ENCODE measurements at places on chromosomes 16 and 17. TPM values are rescaled to one million over a fixed set of nuclear protein-coding genes. Genes with fewer than 3 reads are reported as not detected.
A peak's percentile ranks its signal among the peaks of the same experiment; 100 is the strongest.

DNA sequence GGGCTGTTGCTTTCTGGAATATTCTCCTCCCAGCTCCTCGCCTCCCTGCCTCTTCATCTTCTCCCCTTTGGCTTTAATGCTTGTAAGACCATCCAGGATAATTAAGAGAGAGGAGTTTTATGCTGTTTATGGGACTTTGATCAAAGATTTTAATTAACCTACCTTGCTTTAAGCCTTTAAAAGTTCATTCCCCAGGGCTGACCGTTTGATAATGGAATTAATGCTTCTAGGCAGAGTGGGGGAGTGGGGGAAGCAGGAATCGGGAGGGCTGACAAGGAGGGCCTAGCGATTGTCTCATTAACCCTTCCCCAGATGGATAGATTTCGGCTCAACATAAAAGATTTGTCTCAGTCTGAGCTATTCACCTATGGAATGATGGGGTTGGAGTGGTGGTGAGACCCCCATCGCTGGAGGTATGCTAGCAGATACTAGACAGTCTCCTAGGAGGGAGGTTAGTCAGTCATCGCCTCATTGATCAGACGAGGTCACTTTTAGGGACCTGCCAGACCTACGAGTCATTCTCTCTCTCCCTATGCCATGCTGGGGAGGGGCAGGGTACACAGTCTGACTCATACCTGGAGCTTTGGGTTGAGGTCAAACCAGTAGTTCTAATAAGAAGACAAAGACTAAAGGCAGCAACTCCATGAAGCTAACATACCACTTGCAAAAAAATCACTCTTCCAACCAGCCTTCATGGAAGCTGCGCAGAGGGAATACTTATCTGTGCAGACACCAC lies 236.6 kb upstream of the NLRP1 start:
- H3K4me1 ChIP-seq = no peaks in the 10 kb centered on the region
- H3K36me3 ChIP-seq = no peaks in the 10 kb centered on the region
- no peaks in the 10 kb centered on the region for H3K27me3 ChIP-seq
- H3K27ac ChIP-seq = no peak overlapping the region

- H3K36me3 ChIP-seq = no peaks in the 10 kb centered on the region
- no peaks in the 10 kb centered on the region for H3K4me1 ChIP-seq
- no peaks in the 10 kb centered on the region for H3K27me3 ChIP-seq
- DNase-seq = no peak
These were observed 385.3 kb downstream of the HAPSTR1 start for GRCh38 chr16:9476744-9477143.

DNA sequence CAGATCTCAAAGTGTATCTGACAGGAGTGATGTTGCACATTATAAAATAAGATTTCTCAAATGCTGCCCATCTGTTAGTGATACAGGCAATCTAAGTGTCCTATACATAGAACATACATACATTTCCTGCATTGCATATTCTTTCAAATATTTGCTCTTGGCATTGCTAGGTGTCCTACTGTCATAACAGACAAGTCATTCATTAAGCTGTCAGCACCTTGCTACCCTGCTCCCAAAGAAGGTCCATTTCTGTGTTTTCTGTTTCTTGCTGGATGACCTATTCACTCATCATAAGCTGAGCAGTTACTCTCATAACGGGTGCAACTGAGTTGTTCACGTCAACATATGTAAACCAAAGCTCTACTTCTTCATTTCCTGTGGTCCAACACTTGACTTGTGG lies 719.0 kb downstream of the KCNJ2 start:
- H3K27me3 ChIP-seq = no peaks in the 10 kb centered on the region
- no peaks in the 10 kb centered on the region for H3K4me1 ChIP-seq
- no peak overlapping the region for H3K27ac ChIP-seq
- no peak for DNase-seq
- no peaks in the 10 kb centered on the region for H3K36me3 ChIP-seq

DNA sequence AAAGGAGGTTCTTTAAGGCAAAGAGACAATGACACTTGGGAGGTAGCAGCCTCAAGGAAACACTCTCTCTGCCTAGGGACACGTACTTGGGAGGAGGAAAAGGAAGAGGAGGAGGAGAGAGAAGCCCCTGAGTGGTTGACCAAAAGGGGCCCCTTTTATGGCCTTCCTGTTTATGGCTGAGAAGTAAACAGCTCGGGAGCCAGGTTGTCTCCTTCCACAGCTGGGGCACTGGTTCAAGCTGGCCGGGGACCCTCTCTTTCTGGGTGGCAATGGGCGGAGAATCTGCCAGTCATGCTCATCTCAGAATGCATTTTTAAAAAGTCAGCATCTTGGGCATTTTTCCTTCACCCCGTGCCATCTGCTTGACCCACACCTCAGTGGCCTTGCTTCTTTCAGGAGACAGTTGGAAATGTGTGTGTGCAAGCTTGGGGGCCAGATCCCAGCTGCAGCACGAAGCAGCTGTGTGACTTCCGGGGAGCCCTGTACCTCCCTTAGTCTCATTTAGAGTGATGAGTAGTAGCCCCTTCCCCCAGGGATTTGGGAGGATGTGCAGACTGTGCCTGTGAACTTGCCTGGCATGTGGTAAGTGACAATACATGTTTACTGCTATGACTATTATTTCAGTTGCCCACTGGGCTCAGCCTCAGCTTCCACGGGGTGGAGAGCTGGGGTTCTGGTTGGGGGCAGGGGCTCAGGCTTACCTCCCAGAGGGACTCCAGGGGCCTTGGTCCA lies 33.8 kb upstream of the SALL1 start:
- peak; percentile 11 for DNase-seq
- no peaks in the 10 kb centered on the region for H3K4me1 ChIP-seq
- H3K27ac ChIP-seq = no peak overlapping the region
- no peak overlapping the region for H3K4me3 ChIP-seq
- H3K36me3 ChIP-seq = no peaks in the 10 kb centered on the region

GRCh38 chr17:32342603-32343325 lies 791 bp upstream of the C17orf75 start:
- no peaks in the 10 kb centered on the region for H3K36me3 ChIP-seq
- H3K27ac ChIP-seq = no peak overlapping the region
- H3K27me3 ChIP-seq = no peaks in the 10 kb centered on the region
- no peak for DNase-seq
- H3K4me1 ChIP-seq = peaks cover 7% of the 10 kb centered on the region

DNA sequence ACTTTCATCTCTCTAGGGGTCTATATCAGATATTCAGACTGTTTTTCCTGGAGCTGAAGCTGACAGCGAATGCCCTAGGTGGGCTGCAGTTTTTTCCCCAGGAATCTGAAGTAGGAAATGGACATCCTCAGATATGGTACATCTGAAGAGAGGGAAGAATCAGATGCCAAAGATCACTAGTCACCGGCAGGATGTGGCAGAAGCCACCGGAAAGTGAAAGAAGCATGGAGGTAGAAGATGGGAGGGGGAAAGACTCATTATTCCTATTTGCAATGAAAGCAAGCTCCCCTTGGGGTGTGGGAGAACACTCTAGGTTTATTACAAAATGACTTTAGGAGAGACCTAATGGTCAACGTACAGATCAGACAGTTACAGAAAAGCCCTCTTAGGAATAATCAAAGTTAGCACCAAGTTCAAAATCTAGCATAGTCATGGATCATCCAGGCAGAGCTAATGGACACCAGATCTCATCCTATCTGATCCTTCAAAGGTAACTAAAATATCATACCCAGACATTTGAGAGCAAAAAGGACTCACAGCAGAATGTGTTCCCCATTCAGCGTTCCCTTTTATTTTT lies 110.7 kb downstream of the HS3ST3A1 start:
- no peaks in the 10 kb centered on the region for H3K4me1 ChIP-seq
- H3K36me3 ChIP-seq = peaks cover 5% of the 10 kb centered on the region
- no peak overlapping the region for H3K4me3 ChIP-seq
- H3K27ac ChIP-seq = no peak overlapping the region

- H3K27me3 ChIP-seq = no peaks in the 10 kb centered on the region
- H3K4me1 ChIP-seq = no peaks in the 10 kb centered on the region
- H3K36me3 ChIP-seq = peaks cover 23% of the 10 kb centered on the region
- no peak for DNase-seq
- H3K27ac ChIP-seq = no peak overlapping the region
- no peak overlapping the region for H3K4me3 ChIP-seq
These were observed 32.9 kb downstream of the KNOP1 start for GRCh38 chr16:19685176-19685575.

DNA sequence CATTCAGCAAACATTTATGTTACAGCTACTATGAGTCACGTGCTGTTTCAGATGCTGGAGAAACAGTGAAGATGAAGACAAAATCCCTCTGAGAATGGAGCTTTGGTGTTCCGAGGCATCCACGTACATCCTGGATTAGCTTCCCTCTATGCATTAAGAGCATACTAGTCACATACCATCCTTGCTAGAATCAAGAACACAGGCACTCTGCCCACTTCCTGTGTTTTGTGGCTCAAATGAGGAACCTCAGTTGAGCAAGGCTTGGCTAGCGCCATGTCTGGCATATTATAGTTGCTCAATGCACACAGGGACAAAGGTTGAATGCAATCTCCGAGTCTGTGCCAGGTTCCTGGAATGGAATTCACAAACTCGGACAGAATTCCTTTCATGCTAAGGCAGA lies 297.5 kb downstream of the XYLT1 start:
- H3K4me3 ChIP-seq = no peak overlapping the region
- no peaks in the 10 kb centered on the region for H3K4me1 ChIP-seq
- no peaks in the 10 kb centered on the region for H3K27me3 ChIP-seq
- no peak overlapping the region for H3K27ac ChIP-seq

- H3K27ac ChIP-seq = no peak overlapping the region
- peaks cover 4% of the 10 kb centered on the region for H3K4me1 ChIP-seq
- no peaks in the 10 kb centered on the region for H3K27me3 ChIP-seq
- H3K36me3 ChIP-seq = no peaks in the 10 kb centered on the region
- no peak overlapping the region for H3K4me3 ChIP-seq
These were observed 103.9 kb downstream of the GNAO1 start for GRCh38 chr16:56295059-56295665.

DNA sequence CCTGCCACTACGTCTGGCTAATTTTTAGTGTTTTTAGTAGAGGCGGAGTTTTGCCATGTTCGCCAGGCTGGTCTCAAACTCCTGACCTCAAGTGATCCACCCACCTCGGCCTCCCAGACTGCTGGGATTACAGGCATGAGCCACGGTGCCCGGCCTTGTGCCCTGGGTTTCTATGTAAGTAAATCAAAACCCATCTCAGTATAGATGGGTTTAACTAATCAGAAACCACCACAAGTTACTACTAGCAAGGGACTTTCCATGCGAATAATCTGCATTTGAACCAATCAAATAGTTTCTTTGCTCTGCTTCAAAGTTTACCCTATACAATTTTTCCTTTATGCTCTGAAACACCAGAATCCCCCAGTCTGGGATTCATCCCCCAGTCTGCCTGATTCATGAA lies 16.5 kb upstream of the EIF1 start:
- no peak for DNase-seq
- H3K4me1 ChIP-seq = no peaks in the 10 kb centered on the region
- H3K27me3 ChIP-seq = no peaks in the 10 kb centered on the region

DNA sequence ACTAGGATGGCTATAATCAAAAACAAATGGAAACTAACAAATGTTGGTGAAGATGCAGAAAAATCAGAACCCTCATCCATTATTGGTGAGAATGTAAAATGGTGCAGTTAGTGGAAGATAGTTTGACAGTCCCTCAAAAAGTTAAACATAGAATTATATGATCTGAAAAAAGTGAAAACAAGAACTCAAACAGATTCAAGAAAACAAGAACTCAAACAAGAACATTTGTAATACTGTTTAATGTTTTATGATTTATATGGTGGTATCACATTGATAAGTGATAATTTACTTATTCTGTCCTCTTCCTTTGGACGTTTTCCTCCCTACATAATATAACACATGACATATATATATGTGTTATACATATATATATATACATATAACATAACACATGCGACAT lies 12.0 kb downstream of the USP31 start:
- no peak for DNase-seq
- H3K36me3 ChIP-seq = no peaks in the 10 kb centered on the region
- H3K27ac ChIP-seq = no peak overlapping the region
- H3K4me3 ChIP-seq = no peak overlapping the region

GRCh38 chr17:44353672-44354331 lies 8.7 kb downstream of the GRN start:
- H3K4me1 ChIP-seq = no peaks in the 10 kb centered on the region
- H3K27me3 ChIP-seq = no peaks in the 10 kb centered on the region
- no peak for DNase-seq
- no peak overlapping the region for H3K27ac ChIP-seq

- H3K4me1 ChIP-seq = no peaks in the 10 kb centered on the region
- no peaks in the 10 kb centered on the region for H3K27me3 ChIP-seq
- no peaks in the 10 kb centered on the region for H3K36me3 ChIP-seq
- H3K27ac ChIP-seq = no peak overlapping the region
These were observed 1496.5 kb upstream of the GOT2 start for GRCh38 chr16:60230666-60231065.

GRCh38 chr16:48173889-48174288 lies 18.1 kb upstream of the ABCC12 start:
- no peak for DNase-seq
- H3K27me3 ChIP-seq = no peaks in the 10 kb centered on the region
- H3K27ac ChIP-seq = no peak overlapping the region
- H3K4me1 ChIP-seq = no peaks in the 10 kb centered on the region
- no peak overlapping the region for H3K4me3 ChIP-seq
- no peaks in the 10 kb centered on the region for H3K36me3 ChIP-seq

- H3K27me3 ChIP-seq = no peaks in the 10 kb centered on the region
- peak overlapping the region; percentile 24 for H3K4me3 ChIP-seq
- H3K27ac ChIP-seq = peak overlapping the region; percentile 84
- H3K4me1 ChIP-seq = peaks cover 11% of the 10 kb centered on the region
These were observed 932 bp upstream of the MYBBP1A start for GRCh38 chr17:4555873-4556759.

GRCh38 chr16:72197545-72197944 lies 25.6 kb upstream of the PMFBP1 start:
- H3K27ac ChIP-seq = no peak overlapping the region
- H3K27me3 ChIP-seq = no peaks in the 10 kb centered on the region
- H3K36me3 ChIP-seq = no peaks in the 10 kb centered on the region
- H3K4me1 ChIP-seq = no peaks in the 10 kb centered on the region
- H3K4me3 ChIP-seq = no peak overlapping the region

DNA sequence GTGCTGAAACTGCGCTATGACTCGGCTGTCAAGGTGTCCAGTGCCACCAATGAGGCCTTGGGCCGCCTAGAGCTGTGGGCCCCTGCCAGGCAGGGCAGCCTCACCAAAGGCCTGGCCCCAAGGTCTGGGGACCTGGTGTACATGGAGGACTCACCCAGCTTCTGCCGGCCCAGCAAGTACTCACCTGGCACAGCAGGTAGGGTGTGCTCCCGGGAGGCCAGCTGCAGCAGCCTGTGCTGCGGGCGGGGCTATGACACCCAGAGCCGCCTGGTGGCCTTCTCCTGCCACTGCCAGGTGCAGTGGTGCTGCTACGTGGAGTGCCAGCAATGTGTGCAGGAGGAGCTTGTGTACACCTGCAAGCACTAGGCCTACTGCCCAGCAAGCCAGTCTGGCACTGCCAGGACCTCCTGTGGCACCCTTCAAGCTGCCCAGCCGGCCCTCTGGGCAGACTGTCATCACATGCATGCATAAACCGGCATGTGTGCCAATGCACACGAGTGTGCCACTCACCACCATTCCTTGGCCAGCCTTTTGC lies 25.0 kb downstream of the WNT9B start:
- no peaks in the 10 kb centered on the region for H3K27me3 ChIP-seq
- no peak for DNase-seq
- H3K36me3 ChIP-seq = no peaks in the 10 kb centered on the region
- H3K27ac ChIP-seq = no peak overlapping the region
- H3K4me3 ChIP-seq = no peak overlapping the region
- H3K4me1 ChIP-seq = no peaks in the 10 kb centered on the region

CHAD gene
- total RNA-seq = not detected

GRCh38 chr17:27519550-27519949 lies 63.3 kb downstream of the KSR1 start:
- no peak overlapping the region for H3K27ac ChIP-seq
- no peaks in the 10 kb centered on the region for H3K27me3 ChIP-seq
- H3K4me3 ChIP-seq = no peak overlapping the region
- DNase-seq = no peak
- no peaks in the 10 kb centered on the region for H3K36me3 ChIP-seq
